Activated CD4-positive, CD25-positive, alpha-beta regulatory T cell treated with anti-CD3 and anti-CD28 coated beads, Interleukin-2, amount 50 U/mL, for 72 hours (primary cell): ENCODE measurements at places on chromosomes 16 and 17.
A peak's percentile ranks its signal among the peaks of the same experiment; 100 is the strongest.

GRCh38 chr17:64779376-64780095 lies 117.4 kb upstream of the SMURF2 start:
- no peak for DNase-seq

- DNase-seq = no peak
Measured at GRCh38 chr17:41617136-41617535, 4.6 kb upstream of the KRT16 start.

DNA sequence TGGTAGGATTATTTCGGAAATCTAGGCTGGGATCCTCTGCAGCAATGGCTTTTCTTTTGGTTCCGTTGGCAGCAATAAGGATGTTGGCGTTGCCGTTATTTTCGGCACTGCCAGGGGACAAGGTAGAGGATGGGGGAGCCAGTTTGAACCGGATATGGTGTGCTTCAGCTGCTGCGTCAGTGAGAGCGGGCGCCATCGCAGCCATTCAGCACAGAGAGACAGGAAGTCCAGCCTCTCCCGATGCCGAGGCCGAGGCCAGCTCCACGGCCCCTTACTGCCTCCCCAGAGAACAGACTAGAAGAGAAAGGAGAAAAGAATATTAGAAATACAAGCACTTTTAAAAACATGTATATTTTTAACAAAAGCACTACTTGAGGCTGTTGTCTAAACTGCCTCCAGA lies 21.3 kb downstream of the KANSL1 start:
- DNase-seq = no peak

DNA sequence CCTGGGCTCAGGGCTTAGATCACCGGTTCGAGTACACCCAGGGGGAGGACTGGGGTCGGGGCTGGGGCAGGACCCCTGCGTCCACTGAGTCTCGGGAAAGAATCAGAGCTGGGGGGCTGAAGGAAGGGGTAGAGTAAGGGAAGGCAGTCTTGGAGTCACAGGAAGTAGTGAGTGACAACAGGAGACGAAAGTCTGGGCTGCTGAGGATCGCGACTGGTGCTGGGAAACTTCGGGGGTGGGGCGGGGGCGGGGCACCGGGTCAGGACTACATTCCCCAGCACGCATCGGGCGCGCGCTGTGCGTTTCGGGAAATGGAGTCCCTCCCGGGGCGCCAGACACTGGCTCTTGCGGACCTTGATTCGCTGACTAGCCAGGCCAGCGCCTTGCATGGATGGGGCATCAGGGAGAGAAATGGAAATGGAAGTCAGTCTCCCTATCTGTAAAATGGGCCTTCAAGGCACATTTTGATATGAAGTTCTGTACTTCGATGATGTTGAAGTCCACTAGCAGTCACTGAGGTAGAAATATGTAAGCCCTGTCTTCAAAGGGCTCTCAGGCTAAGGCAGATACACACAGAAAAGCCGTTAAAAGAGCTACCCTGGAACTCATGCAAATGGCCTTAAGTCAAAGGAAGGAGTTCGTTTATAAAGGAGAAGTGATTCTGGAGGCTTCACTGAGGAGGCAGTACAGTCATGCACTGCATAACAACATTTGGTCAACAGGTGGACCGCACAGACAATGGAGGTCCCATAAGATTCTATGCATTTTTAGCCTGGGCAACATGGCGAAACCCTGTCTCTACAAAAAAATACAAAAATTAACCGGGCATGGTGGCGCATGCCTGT lies 697 bp downstream of the CTF1 start:
- peak; percentile 76 for DNase-seq

- DNase-seq = no peak
Measured at GRCh38 chr16:28218109-28218508, 6.3 kb upstream of the XPO6 start.

- DNase-seq = no peak
Measured at GRCh38 chr16:74034200-74034599, 262.4 kb upstream of the PSMD7 start.

- DNase-seq = no peak
Measured at GRCh38 chr16:24652803-24653202, 76.6 kb upstream of the TNRC6A start.

DNA sequence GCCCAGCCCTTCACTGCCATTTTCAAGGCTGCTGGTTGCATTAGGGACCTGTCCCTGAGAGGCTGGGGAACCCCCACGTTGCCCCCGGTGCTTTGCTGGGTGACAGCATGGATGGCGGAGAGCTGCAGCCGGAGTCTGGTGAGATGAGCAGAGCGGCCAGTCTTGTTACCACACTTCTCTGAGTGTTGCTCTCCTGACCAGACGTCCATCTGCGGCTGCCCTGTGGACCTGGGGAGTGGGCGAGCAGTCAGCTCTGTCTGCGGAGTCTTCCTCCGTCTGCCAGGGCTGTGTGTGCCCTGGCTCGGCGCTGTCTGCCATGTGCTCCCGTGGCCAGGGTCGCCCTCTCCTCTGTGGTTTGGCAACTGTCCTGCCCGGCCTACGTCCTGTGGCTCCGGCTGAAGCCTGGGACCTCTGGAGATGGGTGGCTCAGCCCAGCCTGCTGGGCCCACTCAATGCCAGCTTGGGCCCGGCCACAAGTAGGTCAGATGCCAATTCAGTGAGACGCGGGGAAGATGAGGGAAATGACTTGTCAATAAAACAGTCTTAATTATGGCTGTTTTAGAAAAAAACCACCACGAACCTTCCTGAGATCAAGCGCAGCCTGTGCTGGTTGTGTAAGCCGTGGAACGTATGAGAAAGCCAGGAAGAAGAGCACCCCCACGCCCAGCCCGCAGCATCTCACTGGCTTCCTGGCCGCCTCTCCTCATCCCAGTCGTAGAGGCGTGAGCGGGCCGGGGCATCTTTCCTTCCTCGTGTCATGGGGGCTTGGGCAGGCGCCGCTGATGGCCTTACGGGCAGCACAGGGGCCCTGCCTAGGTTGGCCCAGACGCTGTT lies 7.9 kb downstream of the KCTD5 start:
- DNase-seq = no peak

- no peak for DNase-seq
Measured at GRCh38 chr16:67470359-67470758, 10.6 kb downstream of the ATP6V0D1 start.

GRCh38 chr16:57614536-57614935 lies 13.9 kb upstream of the ADGRG1 start:
- no peak for DNase-seq

GRCh38 chr16:66539623-66540469 lies 10.1 kb downstream of the TK2 start:
- DNase-seq = no peak

GRCh38 chr17:60325730-60326524 lies 66.0 kb downstream of the USP32 start:
- no peak for DNase-seq

DNA sequence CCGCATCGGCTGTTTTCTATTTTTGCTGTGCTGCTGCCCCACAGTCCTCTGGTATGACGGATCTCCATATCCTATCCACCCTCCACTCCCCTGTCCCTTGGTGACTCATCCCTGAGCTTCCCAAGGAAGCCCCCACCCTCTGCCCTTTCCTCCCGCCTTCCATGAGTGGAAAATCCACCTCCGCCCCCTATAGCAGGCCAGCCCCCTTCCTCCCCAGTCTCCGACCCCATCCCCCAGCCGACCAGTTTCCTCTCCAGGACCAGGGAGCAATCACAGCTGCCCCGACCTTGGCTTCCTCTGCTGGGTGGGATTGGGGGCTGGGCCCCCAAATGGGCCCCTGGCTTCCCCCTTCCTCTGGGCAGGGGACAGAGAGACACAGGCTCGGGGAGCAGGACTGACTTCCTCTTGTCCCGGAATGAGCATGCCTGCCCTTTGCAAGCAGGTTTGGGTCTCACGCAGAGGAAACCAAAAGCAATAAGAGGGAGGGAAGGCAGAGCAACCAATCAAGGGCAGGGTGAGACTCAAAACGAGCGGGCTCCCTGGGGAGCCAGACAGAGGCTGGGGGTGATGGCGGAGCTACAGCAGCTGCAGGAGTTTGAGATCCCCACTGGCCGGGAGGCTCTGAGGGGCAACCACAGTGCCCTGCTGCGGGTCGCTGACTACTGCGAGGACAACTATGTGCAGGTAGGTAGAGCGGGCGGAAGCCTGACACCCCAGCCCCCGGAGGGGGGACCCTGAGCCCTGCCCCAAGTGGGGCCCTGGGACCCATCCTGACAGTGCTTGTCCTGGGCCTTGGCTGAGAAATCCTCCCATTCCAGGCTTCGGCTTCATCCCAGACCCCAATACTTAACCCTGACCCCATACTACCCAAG lies at the start of the genes ABI3 and GNGT2:
ABI3 (plus strand) TSS at position 550 of the 872 bp plus-strand sequence; CDS start at position 568, 18 bp downstream.
GNGT2 (minus strand) TSS at position 417 of the 872 bp plus-strand sequence. CDS start 3,152 bp downstream, outside the sequence.
- DNase-seq = peak; percentile 56

DNA sequence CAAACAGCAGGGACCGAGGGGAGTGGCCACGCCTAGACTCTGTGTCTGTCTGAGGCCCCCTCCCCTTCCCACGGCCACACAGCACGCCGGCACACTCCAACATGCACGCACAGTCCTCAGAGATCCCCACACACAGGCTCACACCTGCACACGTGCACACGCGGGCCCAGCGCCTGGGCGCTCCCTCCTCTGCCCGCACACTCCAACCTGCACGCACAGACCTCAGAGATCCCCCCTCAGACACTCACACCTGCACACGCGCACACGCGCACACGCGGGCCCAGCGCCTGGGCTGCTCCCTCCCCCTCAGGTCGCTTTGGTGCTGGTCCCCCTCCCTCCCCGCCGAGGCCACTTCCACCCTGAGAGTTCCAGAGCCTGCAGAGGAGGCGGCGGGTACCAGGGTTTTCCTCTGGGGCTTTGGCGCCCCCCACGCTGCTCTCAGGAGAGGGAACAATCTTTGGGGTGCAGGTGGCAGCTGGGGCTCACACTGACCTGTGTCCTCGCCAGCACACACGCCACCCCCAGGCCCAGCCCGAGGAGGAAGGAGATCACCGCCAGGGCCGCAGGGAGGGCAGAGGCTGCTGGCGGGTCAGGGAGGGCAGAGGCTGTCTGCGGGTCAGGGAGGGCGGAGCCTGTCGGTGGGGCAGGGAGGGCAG lies 1.6 kb downstream of the CD7 start:
- no peak for DNase-seq

DNA sequence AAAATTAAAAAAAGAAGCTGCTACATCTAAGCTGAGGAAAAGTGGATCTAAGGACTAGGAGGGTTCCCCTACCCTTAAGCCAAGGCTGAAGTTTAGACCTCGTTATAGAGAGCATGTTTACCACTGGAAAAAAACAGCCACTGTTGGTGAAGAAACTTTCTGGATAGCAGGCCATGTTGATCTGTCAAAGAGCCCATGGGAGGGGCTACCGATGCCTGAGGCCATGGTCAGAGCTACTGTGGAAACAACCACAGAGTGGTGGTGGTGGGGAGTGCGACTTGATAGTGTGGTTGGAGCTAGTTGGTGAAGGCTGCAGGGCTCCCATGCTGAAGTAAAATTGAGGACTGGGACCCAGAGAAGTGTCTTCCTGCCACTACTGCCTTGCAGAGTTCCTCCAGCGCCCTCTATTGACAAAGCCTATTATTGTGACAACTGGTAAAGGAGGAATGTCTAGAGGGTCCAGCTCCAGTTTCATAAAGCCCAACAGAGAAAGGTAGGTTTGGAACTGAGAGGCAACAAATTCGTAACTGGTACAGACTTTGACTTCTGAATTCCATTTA lies 12.7 kb upstream of the FAM20A start:
- no peak for DNase-seq

DNA sequence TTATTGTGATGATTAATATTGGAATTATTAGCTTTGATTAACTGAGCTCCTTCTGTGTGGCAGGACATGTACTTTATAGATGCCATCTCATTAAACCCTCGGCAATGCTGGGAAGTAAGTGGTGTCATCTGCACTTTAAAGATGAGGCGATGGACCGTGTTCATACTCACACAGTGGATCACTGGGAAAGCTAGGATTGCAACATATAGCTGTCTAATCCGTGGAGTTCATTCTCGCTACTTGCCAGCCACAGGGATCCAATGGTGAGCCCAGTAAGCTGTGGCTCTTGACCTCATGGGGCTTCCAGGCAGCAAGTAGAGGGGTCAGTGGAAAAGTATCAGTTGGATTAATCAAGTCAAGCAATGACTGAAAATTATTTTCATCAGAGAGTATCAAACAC lies 587.9 kb downstream of the CDH13 start:
- no peak for DNase-seq

DNA sequence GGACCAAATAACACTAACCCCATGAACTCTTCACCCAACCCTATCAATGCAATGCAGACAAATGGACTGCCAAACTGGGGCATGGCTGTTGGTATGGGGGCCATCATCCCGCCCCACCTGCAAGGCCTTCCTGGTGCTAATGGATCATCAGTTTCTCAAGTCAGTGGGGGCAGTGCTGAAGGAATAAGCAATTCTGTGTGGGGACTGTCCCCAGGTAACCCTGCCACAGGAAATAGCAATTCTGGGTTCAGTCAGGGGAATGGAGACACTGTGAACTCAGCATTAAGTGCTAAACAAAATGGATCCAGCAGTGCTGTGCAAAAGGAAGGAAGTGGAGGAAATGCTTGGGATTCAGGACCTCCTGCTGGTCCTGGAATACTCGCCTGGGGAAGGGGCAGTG lies 78.9 kb downstream of the TMC6 start:
- DNase-seq = no peak

- DNase-seq = no peak
Measured at GRCh38 chr17:1003972-1004768, 7.2 kb downstream of the TIMM22 start.

- DNase-seq = no peak
Measured at GRCh38 chr17:13520899-13521572, 80.7 kb downstream of the HS3ST3A1 start.

DNA sequence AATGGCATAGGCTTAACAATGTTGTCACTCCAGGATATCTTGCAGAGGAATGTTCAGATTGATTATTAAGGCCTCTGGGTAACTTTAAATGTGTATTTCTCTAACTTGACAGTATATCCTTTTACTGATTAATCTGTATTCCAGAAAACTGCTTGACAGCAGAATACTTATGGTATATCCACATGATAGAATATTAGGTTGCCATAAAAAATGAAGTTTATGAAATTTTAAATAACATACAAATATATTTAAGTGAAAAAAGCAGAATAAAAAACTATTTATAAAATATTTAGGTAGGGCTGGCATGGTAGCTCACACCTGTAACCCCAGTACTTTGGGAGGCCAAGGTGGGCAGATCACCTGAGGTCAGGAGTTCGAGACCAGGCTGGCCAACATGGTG lies 106.7 kb downstream of the TRIM37 start:
- no peak for DNase-seq

- DNase-seq = no peak
Measured at GRCh38 chr17:7322520-7323194, 6.5 kb downstream of the NEURL4 start.

- DNase-seq = no peak
Measured at GRCh38 chr17:12584727-12585126, 81.0 kb upstream of the MYOCD start.

- DNase-seq = no peak
Measured at GRCh38 chr17:70270554-70270953, 101.2 kb downstream of the KCNJ2 start.
